ENCODE measurements at places on chromosomes 5 and 9.

GRCh38 chr5:56327809-56328208 lies 94.7 kb upstream of the ANKRD55 start:
- DNase-seq = peak; percentile 39

- no peak for DNase-seq
Observed at GRCh38 chr9:79615038-79615437, 43.3 kb downstream of the TLE4 start.

DNA sequence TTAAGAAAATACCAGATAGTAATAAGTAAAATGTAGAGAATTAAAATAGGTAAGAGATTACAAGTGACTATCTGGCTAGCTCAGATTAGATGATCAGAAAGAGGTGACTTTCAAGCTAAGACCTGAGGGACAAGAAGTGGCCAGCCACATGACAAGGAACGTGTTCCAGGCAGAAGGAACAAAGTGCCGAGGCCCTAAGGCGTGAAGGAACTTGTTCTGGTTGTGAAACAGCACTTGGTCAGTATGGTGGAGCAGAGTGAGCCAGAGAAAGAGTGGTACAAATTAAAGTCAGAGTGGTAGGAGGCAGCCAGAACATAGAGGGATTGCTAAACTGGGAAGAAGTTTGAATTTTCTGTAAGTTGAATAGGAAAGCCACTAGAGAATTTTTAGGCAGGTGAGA lies 73.6 kb downstream of the ADRB2 start:
- no peak for DNase-seq

GRCh38 chr9:89538871-89539270 lies 41.0 kb upstream of the SEMA4D start:
- no peak for DNase-seq

DNA sequence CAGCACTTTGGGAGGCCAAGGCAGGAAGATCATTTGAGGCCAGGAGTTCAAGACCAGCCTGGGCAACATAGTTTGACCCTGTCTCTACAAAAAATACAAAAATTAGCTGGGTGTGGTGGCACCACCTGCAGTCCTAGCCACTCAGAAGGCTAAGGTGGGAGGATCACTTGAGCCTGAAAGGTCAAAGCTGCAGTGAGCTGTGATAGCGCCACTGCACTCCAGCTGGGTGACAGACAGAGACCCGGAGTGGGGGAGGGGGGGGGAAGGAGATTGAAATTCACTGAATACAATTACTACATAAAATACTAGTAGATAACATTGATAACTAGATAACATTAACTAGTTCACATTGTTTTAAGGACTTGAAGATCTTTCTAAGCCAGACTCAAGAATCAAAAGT lies 345.6 kb downstream of the BNC2 start:
- DNase-seq = no peak

DNA sequence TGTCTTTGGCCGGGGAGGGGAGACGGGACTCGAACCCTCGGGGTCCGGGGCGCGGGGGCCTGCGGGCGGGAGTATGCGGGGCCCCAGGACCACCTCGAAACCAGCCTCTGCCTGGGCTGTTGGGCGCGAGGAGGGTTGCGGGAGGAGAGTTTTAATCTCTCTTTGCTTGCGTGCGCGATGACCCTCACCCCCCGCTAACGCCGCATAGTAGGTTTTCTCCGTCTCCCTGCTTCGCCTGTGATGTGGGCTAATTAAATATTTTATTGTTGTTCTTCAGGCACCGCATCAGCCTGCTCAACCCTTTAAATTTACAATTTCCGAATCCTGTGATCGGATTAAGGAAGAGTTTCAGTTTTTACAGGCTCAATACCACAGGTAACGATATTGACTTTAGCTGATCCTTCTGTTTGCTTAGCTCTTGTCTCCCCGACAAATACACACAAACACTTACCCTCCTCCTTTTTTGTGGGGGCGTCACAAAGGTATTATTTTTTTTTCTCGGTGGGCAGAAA lies 1.7 kb downstream of the TLE4 start:
- no peak for DNase-seq

DNA sequence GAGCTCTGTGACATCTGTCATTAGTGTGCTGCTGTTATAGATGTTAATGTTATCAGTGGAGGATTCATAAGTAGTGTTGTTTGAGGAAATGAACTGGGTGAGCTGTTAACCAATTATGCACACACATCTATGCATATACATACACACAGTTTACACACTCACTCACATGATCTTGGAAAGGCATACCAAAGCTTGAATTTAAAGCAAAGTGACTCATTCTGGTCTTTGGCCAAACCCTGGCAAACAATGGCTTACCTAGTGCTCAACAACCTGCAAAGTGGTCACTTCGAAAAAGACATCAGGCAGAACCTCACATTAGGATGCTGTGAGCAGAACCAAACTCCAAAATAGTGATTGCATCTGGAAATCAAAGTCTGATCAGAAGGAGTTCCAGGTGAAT lies 1037.3 kb upstream of the CDH6 start:
- DNase-seq = no peak

GRCh38 chr5:134083517-134083916 lies 31.0 kb upstream of the TCF7 start:
- DNase-seq = no peak

DNA sequence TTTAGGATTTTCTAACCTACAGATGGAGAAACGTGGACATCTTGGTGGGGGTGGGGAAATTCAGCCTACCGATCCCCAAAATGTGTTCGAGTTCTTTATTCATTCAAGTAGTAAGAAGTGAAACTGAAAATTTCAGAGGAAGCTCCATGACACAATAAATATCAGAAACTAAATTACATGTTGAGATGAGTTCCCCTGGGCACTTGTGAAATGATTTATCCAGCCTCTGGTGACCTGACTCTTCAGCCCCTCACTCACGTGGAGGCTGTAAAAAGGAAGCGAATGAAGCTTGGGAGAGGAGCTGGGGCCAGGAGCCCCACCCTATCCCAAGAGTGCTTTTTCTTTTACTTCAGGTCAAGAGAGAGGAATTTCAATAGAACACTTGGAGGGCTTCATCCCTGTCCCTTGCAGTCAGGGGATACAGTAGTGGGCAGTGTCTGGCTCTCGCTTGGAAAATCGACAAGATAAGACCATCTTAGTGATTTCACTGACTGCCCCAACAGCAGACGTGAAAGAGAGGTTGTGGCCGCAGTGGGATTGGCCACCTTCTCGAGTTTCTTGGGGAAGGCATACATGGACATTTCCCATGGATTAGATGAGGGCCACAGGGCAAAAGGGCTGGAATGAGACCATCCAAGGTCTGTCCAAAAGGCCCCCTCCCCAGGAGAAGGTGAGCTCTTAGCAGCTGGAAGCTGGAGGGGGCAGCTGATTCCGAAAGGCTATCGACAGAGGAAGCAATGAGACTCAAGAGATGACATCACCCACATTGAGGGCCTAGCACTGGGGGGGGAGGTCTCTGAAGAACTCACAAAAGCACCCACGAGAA lies 76.8 kb upstream of the SH3PXD2B start:
- DNase-seq = no peak

GRCh38 chr9:109787735-109788134 lies 7.7 kb downstream of the PALM2AKAP2 start:
- DNase-seq = no peak

- peak; percentile 41 for DNase-seq
Observed at GRCh38 chr5:59099270-59099994, 516.6 kb downstream of the RAB3C start.

DNA sequence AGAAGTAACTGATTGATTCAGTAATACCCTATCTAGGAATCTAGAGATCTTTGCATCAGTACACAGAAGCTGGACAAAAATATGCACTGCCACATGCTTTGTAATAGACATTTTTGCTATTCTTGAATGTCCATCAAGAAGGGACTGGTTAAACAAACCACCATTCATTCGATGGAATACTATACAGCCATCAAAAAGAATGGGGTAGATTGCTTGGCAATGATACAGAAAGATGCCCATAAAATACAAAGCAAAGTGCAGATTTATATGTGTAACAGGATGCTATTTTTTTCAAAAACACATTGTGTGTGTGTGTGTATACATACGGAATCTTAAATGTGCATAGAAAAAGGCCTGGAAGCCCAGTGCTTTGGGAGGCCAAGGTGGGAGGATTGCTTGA lies 7.6 kb downstream of the TNIP1 start:
- no peak for DNase-seq

GRCh38 chr9:16515207-16515606 lies 355.3 kb downstream of the BNC2 start:
- DNase-seq = no peak

- peak; percentile 37 for DNase-seq
Observed at GRCh38 chr9:85900504-85901201, 40.3 kb upstream of the NAA35 start.

DNA sequence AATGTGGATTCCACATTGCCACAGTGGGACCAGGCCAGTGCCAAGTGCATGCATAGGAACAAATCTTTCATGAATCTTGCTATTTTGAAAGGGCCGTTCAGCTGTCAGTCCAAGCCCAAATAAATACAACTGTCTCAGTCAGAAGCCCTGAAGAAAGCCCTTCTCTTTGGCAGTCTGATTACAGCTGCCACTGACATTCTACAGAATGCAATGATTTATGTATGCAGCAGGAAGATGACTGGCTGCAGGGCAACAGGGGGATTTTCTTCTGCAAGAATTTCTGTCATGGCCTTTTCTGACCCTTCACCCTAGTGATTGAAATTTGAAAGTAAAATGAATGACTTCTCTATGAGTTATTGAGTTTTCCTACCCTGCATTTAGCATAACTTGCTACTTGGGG lies 86.7 kb upstream of the FER start:
- DNase-seq = no peak

DNA sequence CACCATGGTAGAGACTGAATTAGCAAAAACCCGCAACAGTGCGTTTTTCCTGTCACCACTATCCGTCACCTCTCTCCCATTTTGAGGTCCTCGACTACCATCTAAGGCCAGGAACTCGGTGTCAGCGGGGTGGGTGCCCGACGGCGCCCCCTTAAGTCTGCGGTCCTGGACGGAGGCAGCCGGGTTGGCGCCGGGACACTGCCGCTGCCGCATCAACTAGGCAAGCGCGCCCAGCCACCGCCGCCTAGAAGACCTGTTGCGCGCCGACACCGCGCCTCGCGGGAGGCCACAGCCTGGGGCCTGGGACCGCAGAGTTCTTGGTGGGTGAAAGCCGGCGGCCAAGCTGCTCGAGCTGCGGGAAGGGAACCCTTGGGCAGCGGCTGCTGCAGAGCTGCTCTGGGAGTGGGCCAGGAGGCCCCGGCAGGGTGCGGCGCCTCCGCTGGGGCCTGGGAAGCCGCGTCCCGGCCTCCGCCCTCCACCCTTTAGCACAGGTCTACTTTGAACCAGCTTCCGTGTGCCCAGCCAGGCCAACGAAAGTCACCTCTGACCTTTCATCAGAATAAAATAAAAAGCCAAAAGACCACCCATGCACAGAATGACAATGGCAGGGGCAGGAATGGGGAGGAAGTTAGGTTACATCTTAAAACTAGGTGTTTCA lies 3.5 kb downstream of the FOXB2 start:
- no peak for DNase-seq

DNA sequence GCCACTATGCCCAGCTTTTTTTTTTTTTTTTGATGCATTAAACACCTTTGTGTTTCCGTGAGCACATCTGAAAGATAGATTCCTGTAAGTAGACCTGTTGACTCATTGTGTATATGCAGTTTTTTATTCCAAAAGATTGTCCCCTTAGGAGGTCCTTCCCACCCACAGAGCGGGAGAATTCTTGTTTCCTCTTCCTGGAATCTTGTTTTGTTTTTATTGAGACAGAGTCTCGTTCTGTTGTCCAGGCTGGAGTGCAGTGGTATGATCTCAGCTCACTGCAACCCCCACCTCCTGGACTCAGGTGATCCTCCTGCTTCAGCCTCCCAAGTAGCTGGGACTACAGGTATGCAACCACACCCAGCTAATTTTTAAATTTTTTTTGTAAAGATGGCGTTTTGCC lies 7.6 kb downstream of the PTPA start:
- no peak for DNase-seq

GRCh38 chr9:123763910-123764588 lies 165.9 kb downstream of the DENND1A start:
- DNase-seq = no peak

DNA sequence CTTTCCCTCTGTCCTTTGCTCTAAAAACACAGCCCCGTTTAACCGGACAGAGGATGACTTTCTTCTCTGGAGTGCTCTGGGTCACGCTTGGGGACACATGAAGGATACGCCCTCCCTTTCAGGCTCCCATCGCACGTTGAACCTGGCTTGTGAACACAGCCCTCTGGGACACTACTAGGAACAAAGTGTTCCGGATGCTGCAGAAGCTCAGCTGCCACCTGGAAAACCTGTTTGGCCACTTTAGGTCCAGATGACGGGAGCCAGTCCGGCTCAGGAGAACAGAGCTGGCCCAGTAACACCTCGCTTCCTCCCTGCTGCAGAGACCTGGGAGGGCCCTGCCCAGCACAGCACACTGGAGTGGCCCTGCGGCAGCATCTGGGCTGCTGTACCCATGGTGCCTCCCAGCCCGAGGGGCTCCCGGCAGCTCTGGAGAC lies 60.1 kb downstream of the GADD45G start:
- no peak for DNase-seq

- no peak for DNase-seq
Observed at GRCh38 chr9:78146241-78146640, 89.6 kb upstream of the CEP78 start.

GRCh38 chr5:153792305-153792704 lies 246.4 kb downstream of the FAM114A2 start:
- no peak for DNase-seq

DNA sequence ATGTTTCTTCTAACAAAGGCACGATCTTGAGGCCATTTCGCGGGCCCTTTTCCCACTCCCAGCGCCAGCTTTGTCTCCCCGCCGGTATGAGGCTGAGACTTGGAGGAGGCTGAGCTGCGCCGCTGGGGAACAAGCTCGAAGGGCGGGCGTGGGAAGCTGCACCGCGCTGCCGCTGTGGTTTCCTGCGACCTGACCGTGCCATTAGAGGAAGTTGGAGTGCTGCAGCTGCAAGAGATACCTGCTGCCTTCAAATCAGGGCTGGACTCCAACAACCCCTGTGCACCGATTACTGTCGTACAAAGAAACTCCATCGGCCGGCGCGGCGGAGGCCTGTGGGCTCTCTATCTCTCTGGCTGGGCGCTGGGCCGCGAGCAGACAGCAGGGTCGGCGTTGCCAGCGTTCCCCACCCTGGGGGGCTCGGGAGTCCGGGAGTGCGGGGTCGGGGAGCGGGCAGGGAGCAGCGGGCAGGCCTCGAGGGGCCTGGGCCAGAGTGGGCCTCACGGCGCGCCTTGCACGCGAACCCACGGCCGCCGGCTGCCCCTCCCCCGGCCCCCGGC lies 1.3 kb upstream of the ERBIN start:
- peak; percentile 82 for DNase-seq

GRCh38 chr9:22116758-22117157 lies 107.7 kb upstream of the CDKN2B start:
- DNase-seq = no peak

DNA sequence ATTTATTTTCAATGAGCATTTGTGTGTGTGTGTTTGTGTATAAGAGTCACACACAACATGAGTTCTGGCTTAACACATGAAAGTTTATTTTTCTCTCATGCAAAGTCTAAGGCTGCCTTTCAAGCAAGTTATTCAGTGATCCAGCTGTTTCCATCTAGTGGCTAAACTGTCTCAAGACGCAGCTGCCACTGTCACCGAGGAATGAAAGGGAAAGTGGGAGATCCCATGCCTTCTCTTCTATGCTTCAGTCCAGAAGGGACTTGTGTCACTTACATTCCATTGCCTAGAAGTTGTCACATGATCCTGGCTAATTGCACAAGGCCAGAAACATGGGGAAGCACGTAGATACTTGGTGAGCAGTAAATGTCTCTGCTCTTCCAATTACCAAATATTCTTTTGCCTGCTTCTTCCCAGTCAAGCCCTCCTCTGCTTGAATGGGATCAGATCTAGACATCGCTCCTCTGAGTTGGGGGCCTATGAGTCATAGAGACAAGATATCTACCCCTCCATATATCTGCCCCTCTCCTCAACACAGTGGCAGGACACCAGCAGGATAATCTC lies 30.4 kb upstream of the SLIT3 start:
- DNase-seq = no peak
